ENCODE measurements at places on chromosomes 5 and 9.

DNA sequence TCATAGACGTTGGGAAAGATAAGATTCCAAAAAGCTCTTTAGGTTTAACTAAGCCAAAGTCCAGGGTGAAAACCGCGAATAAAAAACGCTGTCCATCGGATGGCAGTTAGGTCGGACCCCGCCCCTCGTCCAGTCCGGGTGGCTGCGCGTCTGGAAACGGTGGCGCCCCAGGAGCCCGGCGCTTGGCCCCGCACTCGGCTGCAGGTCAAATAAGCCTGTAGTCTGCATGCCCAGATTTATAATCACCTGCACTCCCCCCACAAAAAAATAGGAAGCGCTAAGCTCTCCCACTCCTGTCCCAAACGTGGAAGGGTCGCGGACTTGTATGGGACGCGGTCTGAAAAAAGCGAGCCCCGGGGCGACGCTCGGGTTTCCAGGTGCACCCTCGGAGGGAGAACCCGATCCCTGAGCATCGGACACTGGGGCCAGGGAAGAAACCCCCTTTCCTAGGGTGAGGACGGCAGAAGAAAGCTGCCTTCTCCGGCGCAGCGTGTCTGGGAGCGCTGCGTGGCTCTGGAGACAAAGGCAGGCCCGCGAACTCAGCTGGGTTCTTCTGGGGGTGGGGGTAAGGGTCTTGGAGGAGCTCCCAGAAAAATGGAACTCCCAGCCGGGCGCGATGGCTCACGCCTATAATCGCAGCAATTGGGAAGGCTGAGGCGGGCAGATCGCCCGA lies 923 bp upstream of the ZBTB5 start:
- DNase-seq: no peak

GRCh38 chr5:139381837-139382761 lies 998 bp downstream of the SLC23A1 start:
- DNase-seq: peak; percentile 13

DNA sequence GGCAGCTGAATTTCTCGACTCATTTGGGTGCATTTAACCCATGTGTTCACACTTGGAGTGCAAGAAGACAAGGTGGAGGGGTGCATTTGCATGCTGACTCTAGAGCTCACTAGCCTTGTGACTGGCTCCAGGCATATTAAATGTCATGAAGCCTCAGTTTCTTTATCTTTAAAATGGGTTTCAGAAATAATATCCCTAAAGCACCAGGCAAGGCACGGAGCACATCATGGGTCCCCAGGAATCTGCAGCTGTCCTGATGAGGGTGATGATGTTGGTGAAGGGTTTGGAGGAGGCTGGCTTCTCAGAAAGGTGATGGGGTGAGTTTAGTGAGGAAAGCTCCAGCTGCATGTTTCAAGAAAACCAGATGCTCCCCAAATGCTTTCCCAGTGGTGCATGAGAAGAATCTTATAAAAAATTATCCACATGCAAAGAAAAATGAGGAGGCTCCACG lies 14.8 kb downstream of the STC2 start:
- no peak for DNase-seq

DNA sequence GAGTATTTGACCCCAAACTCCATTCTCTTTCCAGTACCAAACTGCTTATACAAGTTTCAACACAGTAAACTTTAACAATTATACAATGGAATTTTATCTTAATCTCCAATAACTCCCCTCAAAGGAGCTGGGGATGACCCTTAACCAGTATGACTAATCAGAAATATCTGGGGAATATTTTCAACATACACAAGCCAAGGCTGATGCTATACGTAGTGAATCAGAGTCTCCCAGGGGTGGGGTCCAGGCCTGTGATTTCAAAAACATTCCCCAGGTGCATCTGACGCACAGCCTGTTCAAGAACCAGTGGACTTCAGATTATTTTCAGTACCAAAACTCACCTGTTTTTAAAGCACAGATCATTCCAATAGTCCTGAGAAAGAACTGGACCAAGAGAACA lies 11.8 kb upstream of the SEMA5A start:
- no peak for DNase-seq

- no peak for DNase-seq
These were observed 16.2 kb upstream of the TLE4 start for GRCh38 chr9:79555474-79556089.

DNA sequence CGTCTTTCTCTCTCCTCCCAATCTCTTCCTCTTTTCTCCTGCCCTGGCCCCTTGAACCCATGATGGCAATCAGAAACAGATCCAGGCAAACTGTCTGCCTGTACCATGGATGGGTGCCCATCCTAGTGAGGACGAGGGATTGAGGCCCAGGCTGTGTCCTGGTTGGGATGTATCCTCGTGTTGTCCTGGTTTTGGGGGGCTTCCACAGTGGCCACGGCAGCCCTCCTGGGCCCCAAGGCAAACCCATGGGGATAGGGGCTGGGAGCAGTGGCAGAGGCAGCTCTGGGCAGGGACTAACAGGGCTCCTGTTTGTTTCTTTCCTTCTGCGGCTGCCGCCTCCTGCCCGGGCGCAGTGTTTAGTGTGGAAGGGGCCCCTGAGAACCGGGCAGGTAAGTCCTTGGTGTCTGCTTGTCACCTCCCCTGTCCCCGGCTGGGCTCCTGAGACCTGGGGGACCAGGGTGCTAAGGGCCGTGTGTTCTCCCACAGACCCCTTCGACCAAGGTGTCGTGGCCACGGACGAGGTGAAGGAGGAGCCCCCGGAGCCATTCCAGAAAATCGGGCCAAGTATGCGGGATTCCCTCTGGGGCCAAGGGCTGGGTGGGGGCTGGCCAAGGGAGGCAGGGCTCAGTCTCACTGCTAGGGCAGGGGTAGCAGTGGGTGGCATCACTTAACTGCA lies 70.0 kb downstream of the AMBP start:
- DNase-seq: no peak
